ENCODE measurements at places on chromosomes 11 and 22.

DNA sequence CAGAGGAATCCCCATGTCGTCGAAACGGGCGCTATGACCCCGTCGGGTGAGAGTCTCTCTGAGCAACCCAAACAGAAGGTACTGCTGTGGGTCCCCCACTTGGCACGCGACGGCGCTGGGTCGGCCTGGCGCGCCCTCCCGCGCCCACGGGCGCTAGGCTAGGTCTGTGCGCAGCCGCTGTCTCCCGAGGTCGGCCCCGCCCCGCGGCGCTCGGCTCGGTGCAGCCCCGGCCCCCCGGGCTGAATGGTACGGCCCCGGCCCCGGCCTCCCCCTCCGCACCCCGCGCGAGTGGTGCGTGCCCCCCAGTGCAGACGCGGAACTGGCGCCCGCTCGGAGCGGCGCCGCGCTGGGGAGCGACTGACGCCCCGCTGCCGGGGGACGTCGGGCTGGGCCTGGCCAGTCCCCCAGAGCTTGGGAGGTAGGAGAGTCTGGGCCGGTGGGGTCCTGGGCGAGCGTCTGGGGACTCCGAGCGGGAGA lies at the start of gene MADD:
TSS of gene MADD (plus strand) at position 305 of the 477 bp plus-strand sequence.
- DNase-seq, result peak; percentile 92

DNA sequence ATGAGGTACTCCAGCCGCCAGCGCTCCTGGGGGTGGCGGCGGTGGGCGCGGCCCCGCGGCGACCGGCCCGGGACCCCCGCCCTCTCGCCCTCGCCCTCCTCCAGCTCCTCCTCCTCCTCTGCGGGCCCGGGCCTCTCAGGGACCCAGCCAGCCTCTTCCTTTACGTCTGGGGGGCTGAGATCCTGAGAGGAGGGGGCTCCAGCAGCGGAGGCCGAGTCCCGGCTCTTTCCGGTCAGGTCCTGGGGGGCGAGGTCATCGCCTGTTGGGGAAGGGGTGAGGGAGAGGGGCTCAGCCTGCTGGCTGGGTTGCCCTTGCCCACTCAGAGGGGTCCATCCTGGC lies 4.3 kb downstream of the ZFTA start:
- DNase-seq, result no peak

DNA sequence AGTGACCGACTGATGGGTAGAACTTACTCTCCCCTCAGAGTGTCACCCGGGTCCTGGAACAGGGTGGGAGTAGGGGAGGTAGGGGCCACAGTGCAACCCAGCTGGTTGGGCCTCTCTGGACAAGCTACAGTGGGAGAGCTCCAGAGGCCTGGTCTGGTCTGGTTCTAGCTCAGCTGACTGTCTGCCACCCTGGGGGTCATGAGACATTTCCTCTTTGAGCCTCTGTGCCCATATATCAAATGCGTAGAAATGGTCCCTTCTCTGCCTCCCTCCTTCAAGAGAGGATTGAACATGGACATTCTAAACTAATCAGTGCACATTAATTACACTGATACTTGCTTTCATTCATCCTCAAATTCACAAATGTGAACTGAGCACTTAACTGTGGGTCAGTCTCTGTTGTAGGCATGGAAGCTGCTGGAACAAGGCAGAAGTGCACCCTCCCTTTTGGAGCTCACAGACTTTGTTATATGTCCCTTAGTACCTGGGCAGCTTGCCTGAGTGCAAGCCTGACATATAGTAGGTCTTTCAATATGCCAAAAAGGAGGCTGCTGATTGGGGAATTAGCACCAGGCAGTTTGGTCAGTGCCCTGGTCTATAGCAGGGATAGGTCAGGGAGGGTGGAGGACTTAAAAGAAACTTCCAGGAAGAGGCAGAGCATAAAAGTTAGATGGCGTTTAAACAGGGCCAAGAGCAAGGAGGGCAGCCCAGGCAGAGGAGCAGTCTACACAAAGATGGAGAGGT lies 25.7 kb downstream of the ARHGEF17 start:
- no peak for DNase-seq

- no peak for DNase-seq
These were observed 2.2 kb upstream of the OR8D4 start for GRCh38 chr11:123899792-123900191.

GRCh38 chr11:86214710-86215109 lies 29.8 kb upstream of the EED start:
- DNase-seq, result peak; percentile 16

- no peak for DNase-seq
These were observed 88.1 kb downstream of the RRAS2 start for GRCh38 chr11:14270690-14271542.

DNA sequence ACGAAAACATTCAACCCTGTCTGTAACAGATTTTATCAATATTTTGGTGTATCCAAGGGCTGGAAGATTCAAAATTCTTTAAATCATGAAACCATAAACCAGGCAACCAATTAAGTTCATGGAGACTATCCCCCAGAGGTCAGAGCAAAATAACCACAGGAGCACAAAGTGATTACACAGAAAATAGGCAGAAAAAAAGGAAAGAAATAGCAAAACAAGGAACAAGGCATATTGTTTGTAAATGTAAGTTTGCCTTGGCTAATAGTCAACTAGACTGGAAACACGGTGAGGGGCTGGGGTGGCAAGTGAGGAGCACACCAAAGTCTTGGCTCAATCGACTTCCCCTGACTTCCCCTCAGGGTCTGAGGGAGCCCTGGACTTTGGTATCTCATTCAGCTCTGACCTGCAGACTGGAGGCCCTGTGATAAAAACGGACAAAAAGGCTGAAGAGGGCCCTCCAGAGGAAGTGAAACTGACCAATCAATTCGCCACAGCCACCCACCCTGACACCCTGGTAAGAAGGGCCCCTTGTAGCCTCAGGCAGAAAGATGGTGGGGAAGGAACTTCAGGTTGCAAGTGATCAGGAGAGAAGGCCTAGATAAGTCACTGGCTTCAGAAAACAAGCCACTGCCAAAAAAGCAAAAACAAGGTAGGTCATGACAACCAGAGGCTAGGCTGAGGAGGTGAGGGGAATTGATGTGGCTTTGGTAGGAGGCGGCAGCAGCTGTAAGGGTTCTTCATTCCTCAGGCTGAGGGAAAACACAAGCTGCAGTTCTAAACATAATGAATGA lies 1.8 kb downstream of the SIK3 start:
- peak; percentile 42 for DNase-seq

DNA sequence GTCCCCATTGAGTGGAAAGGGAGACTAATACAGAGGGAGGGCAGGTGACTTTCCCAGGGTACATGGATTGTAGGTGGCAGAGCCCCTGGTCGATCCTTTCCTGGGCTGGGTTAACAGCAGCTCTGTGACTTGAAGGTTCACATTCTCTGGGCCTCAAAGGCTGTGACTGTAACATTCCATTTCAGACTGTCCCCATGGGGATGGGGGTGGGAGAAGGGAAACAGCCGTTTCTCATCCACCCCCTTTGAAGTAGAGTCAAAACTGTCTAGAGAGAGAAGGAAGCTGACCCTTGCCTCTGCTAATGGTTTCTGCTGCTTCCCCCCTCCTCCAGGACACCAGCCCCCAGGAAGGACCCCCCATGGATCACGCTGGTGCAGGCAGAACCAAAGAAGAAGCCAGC lies 19.2 kb downstream of the MICALL1 start:
- no peak for DNase-seq

DNA sequence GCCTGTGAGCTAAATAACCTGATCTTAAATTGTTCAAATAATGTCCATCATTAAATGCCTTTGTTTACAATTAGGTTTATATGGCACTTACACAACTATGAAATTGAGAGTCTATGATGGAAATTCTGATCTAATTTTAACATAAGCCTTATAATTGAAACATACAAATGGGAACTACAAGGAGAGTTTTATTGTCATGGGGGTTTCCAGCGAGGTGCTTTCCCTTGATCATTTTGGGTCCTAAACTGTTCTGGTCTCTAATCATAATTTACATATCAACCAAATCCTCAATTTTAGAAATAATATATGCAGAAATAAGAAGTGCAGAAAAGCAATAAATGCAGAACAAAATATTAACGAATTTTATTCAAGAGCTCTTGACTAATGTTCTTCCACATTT lies 44.9 kb downstream of the RRAS2 start:
- no peak for DNase-seq

GRCh38 chr22:36016684-36017083 lies 11.9 kb downstream of the RBFOX2 start:
- no peak for DNase-seq

DNA sequence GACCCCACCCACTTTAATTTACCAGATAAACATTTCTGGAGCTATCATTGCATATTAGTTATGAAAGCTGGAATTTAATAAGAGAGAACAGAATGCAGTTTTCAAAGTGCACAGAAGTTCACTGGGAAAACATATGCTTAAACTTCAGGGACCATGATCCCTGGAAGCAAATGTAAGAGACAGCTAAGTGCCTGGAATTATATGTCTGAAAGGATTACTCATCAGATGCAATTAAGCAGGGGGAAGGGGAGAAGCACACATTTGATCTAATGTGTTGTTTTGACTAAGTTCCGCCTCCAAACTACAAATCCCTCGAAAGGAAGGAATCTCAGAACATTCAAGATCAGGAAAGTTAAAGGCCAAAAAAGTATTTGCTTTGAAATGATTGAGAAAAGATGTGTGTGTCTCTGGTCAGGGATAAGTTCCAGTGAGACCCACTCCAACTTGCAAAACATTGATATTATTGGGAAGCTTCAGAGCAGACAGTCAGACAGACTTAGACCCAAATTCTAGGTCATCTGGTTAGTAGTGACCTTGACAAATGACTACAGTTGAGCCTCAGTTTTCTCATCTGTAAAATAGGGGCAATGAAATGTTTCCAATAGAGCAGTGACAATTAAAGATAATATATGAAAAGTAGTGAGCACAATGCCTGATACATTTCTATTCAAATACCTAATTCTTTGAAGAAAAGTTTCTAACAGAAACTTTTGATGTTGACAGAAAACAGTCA lies 147.6 kb downstream of the ME3 start:
- no peak for DNase-seq

DNA sequence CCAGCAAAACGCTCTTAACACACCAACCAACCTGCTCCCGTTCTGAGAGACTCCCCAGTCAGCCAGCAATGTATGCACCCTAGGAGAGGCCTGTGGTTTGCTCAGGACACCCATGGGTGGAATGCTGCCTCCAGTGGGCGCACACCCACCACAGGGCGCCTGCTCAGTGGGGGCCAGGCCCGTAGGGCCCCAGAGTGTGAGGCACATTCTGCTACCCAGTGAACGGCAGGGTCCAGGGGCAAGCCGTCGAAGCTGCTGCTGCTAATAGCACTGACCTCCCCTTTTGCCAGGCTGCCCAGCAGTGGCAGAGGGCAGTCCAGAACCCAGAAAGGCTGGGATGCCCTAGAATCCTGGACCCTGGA lies 12.8 kb downstream of the B3GAT1 start:
- no peak for DNase-seq

- DNase-seq, result no peak
These were observed 1015.3 kb downstream of the LRRC4C start for GRCh38 chr11:40444151-40444550.

- DNase-seq, result no peak
These were observed 95.6 kb downstream of the TSPAN18 start for GRCh38 chr11:44822369-44822768.

GRCh38 chr22:35561796-35562526 lies 21.3 kb downstream of the RASD2 start:
- DNase-seq, result no peak

DNA sequence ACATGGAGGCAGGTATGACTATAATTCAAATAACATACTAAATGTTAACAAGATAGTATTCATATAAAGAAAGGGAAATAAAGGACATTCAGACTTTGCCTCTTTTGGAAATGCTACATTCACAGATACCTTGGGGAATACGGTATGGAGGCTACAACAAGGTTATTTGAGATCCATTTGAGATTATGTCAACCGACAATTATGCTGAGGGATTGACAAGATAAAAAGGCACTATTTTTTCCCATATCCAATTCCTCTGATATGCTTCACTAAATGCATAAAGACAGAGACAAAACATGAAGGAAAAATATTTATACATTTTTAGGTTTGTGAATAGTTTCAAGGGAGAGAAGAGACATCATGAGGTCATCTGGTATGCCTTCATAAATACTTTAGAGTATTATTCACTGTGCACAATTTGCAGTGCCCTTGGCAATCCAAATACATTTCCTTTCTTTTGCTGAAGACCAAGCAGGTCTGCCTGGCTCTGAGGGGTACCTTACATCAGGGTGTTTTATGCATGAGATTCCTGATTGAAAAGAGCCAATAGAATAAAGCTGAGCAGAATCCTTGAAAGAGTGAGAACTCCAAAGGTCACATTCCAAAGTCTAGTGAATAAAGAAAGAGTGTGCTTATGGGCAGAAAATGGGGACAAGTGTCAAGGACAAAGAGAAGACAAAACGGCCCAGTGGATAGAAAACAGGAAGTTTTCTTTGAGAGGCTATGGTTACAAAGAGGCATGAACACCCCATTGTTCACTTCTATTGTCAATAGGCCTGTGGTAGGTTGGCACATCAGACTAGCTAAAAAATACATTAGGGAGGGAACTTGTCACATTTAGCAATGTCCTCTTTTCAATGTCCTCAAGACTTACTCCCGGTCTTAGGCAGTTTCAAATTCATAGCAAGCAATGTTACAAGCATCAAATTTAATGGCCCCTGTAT lies 455.8 kb downstream of the LRRC4C start:
- DNase-seq, result no peak

DNA sequence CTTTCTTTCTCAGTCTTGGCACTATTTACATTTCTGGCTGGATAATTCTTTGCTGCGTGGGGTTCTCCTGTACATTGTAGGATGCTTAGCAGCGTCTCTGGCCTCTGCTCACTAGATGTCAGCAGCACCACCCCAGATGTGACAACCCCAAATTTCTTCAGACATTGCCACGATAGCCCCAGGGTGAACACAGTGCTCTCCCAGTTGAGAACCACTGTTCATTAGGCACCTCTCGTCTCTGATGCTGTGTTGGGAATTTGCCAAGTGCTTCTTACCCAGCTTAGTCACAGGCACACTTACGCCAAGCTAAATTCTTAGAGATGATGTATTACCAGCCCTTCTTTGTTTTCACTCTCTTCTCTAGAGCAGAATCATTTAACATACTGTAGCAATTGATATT lies 9.4 kb downstream of the TRIM6 start:
- DNase-seq, result no peak

DNA sequence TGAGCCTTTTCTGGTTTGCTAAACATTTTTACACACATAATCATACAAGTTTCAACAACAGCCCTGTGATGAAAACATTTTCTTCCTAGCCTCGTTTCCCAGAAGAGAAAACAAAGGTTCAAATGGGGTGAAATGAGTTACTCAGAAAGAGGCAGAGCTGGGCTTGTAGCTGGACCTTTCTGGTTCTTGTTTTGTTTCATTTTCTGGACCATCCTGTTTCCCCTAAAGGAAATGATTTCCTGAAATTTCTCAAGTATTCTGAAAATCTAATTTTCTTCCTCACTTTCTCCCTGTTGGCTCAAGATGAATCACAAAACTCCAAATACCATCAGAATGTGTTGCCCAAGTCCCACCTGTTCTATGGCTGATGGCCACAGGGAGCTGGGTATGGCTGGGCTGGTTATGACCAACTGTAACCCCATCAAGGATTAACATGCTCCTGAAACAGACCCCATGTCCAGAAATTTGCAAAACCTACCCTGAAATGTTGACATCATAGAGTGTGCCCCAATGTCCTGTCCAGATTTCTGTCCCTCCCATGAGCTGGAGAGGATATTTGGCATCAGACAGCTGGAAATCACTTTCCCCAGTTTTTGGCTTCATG lies 6.7 kb upstream of the APOL4 start:
- DNase-seq, result no peak

GRCh38 chr11:115761348-115761747 lies 257.1 kb upstream of the CADM1 start:
- DNase-seq, result no peak

All from activated CD8-positive, alpha-beta memory T cell treated with anti-CD3 and anti-CD28 coated beads, Interleukin-2, amount 50 U/mL, for 4 hours (primary cell).